ENCODE measurements at places on chromosomes 16 and 17. TPM values are rescaled to one million over a fixed set of nuclear protein-coding genes. Genes with fewer than 3 reads are reported as not detected.

The P2RX1 gene
- not detected for total RNA-seq

The TP53TG3C gene
- not detected for total RNA-seq

The DYNLRB2 gene
- total RNA-seq: not detected

The GPR142 gene
- total RNA-seq: not detected

The ITGAL gene
- not detected for total RNA-seq

The PRR35 gene
- not detected for total RNA-seq

The PRAC2 gene
- total RNA-seq: not detected

Measured in foreskin keratinocyte (primary cell).